AG08396 (cell line): ENCODE measurements at places on chromosomes 5 and 9.

GRCh38 chr5:2634399-2635176 is 116.9 kb downstream of the IRX2 start:
- no peak for DNase-seq

GRCh38 chr9:133665535-133665934 is 29.4 kb downstream of the DBH start:
- no peak for DNase-seq

- DNase-seq: peak; percentile 22
These were observed 51.1 kb downstream of the CCDC192 start for GRCh38 chr5:127754259-127754658.

DNA sequence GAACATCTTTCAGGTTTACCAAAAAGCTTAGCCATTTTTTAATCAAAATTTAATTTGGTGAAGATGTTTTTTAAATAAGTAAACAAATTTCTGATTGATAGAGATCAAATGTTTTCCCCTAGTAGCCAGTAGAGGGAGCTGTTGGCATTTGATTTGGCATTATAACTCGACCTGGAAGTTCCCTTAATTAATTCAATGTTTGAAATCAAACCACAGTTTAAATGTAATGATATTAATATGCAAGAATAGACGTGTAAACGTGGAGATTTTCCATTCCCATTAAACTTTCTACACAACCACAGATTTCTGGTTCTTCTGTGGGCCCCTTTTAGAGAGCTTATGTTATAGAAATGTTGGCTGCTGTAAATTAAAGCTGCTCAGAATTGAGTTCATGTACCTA is 148.1 kb upstream of the MPDZ start:
- peak; percentile 22 for DNase-seq

GRCh38 chr5:72206994-72207393 is 99.7 kb downstream of the MAP1B start:
- no peak for DNase-seq

- DNase-seq: no peak
These were observed 115.1 kb upstream of the SHB start for GRCh38 chr9:38183994-38184568.

GRCh38 chr5:160685695-160686094 is 166.3 kb downstream of the ATP10B start:
- no peak for DNase-seq

DNA sequence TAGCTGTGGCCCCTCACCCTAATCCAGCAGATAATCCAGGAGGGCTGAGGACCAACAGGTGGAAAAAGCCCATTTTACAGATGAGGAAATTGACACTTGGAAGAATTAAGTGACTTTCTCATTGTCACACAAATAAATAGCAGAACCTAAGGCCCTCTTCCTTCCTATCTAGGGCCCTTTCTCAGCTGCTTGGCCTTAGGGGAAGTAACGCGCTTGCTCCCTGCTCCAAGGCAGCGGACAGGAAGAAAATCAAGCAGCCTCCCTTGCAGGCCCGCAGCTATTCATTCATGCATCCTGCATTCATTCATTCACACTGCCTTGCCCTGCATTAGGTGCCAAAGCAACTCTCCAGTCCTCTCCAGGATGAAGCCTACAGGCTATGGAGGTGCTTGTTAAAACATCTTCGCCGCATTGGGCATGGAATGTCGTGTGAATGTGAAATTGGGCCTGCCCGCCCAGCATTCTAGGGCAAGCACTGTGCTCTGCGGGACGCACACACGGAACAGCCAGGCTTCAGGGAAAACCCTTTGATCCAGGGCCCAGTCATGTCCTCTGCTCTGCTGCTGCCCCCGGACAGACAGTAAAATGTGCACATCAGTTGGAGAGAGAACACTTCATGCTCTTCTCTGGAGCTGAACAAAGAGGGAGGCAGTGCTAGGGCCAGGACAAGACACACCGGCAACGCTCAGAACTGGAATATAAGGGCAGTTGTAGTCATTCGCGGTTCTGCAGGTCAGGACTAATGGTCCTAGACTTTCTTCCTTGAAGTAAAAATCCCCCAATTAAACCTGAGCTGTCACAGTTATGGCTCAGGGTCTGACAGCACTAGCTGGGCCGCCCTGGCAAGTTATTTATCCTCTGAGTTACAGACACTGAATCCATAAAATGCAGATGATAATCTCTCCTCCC is 166.0 kb downstream of the COL23A1 start:
- DNase-seq: no peak

DNA sequence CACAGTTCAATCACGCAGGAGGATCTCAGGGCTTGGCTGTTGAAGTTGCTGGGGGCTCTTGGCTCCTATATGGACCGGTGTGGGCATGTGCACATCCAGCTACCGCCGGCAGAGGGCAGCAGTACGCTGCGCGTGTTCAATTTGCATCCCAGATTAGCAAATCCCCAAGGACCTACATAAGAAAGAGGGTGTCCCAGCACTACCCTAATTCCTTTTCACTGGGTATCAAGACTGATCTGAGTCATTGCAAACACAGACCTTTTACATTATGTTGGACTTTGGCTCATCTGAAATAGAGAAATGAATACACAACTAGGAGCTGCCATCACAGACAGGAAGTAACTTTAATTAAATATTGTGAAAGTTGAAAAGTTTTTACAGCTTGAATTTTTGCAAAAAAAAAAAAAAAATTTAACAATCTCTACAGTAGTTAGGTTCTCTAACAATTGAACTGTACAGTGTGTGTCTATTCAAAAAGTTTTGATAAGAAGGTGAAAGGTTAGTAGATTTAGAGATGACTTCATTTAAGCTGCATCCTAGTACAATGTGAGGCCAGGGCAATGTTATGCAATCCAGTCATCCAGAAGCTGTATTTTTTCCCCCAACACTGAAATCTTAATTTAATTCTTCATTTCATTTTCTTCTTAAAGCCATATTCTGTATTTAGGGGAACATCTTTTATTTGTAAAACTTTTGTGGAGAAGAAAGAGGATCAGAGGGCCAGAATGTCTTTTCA is 404.0 kb downstream of the EBF1 start:
- peak; percentile 63 for DNase-seq

DNA sequence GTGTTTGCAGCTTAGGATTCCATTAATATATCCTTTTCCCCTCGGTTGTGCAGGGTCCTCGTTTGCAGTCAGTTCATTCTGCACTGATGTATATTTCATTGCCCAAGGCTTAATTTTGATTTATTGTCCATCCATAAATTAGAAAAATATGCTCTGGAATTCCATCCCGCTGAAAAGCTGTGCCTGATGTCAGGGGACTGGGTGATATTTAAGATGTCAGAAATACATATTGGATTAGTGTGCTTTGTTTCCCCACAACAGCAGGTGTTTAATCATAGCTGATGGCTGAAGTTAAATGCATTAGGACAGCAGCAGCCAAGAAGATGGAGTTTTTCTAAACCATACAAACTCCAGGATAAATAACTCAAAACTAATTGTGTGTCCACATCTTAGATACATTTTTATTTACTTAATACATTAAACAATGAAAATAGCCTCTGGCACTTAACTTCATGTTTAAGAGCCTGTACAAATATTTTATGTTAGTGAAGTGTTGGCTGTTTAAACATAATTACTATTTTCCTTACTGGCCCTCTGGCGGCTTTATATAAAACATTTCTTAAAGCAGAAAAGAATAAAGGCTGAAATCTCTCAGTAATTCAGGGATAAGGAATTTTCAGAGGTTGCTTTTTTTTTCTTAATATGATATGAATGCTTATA is 170.4 kb upstream of the TBCA start:
- DNase-seq: no peak

DNA sequence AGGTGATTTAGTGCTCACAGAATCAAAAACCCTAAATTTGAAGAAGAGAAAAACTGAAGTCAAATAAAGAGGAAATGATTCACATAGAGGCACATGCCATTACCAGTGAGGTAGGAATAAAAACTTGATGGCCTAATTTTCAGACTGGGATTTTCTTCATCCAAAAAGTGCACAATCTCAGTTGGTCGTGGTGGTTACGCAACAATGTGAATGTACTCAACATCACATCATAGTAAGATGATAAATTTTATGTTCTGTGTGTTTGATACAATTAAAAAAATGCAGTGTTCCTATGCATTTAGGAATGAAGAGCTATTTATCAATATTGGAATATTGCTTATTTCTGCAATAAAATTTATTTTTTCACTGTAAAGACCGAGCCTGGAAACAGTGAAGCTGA is 60.7 kb downstream of the SV2C start:
- DNase-seq: no peak

DNA sequence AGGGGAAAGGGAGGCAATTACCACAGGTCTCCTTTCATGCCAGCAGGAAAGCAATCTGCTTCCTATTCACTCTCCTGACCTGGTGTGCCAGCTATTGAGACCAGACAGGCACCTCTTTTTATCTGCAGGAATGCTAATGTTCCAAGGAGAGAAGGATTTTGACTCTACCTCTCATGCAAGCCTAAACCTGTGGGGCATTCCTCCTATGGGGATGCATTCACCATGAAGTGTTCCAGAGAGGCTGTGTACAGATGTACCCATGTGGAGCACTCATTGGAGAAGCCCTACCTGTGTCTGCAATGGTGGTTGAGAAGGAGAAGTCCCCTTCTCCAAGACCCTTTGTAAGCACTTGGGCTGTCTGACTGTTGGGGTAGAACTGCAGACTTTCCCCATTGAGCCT is 45.4 kb upstream of the EDIL3 start:
- DNase-seq: no peak

- DNase-seq: no peak
These were observed 99.8 kb upstream of the CACNA1B start for GRCh38 chr9:137777761-137778160.

DNA sequence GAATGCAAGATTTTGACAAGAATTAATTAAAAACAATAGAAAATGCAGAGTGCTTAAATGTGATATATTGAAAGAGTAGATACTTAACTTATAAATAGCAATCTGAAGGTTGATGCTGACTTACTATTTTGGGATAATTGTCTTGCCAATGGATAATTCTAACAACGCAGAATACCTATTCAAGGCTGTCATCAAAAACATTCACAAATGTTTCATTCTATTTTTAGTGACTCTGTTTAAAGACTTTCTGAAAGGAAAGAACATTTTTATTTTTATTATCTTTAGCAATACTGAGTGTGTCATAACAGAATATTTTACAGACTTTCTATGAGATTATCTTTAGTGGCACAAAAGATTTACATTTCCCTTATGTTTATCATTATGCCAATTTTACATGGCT is 38.1 kb downstream of the ANKRD55 start:
- no peak for DNase-seq

DNA sequence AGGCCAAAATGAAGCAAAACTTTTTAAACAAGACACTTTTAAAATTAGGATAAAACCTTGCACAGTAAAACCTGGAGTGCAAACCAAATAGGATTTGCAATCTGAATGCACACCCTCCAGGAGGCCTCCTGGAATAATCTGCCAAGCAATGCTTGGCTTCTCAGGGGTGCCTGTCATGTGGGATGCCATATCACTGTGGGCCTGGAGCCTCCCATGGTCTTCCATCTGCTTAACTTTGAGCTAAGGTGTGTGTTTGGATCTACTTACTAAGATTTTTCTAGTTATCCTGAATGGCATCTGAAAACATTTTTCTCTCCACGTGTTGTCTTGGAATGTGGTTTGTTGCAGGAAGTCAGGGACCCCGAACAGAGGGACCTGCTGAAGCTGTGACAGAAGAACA is 52.1 kb downstream of the RGS7BP start:
- no peak for DNase-seq

DNA sequence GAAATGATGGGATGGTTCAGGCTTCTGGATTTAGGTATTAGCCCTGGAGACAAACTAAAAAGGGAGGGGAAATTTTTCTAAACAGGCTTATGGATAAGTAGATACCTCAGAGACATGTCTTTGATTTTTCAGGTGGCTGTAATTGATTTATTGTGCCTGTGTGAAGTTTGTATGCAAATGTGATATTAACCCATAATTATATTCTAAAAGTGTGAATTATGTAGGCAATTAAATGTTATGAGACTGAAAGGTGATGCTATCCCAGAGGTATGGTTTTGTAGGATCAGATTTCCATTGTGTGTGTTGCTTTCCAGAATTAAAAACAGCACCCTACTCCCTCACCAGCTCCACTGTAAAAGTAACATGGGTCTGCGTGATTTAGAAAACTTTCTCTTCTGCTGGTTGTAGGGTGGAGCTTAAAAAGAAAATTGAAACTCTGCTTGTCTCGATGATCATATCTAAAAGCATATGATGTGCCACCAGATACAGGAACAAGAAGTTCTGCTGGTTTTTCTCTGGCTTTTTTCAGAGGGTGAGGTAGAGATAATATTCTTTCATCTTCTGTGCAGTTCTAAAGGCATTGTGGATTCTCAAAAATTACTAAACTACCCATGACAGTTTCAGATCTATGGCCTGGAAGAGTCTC is 71.8 kb upstream of the TAF11L2 start:
- no peak for DNase-seq

DNA sequence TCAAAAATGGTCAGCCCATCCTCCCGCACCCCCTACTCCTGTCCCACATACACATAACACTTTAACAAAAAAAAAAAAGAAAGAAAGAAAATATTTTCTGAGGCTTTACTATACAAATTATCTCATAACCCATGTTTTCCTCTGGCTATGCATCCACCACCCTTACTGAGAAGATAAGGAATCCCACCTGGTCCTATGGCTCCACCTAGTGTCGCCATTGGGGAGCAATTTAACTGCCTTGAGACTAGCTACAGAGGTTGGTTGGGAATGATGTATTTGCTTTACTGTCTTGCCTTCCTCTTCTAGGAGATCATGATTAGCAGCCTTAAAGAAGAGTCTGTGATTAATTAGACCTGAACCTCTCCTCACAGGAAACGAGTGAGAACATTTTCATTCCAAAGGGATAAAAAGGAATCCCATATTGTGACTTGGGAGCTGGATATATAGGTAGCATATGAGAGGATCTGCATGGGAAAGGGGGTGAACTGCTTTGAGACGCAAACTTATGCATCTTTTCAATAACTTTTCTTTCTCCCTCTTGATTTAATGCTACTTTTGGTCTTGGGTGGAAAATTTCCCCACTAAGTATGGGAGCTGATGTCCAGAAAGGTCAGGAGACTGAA is 77.7 kb upstream of the SELENOP start:
- peak; percentile 65 for DNase-seq

- no peak for DNase-seq
These were observed 7.7 kb downstream of the ZCCHC7 start for GRCh38 chr9:37128051-37128450.

DNA sequence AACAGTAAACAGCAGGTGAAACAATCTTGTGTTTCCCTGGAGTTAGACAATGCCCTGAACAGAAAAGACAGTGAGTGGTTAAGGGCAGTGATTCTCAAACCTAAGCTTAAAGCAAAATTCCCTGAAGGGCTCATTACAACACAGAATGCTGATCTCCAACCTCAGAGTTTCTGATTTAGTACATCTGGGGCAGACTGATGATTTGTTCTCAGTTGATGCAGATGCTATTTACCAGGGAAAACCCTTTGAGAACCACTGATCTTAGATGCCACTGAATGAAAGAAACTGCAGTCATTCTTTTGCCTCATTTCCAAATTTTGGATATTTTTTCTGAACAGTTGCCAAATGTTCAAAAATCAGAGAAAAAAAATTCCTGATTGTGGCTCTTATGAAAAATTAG is 18.7 kb upstream of the ADAM19 start:
- DNase-seq: no peak

GRCh38 chr5:169610606-169611005 is 26.5 kb upstream of the DOCK2 start:
- no peak for DNase-seq
